ENCODE measurements at places on chromosomes 3 and 15.

- DNase-seq: no peak
Observed at GRCh38 chr3:10340476-10340875, 19.6 kb upstream of the SEC13 start.

GRCh38 chr3:64149886-64150285 is 75.4 kb downstream of the PRICKLE2 start:
- no peak for DNase-seq

- DNase-seq: no peak
Observed at GRCh38 chr15:88375234-88375927, 91.8 kb downstream of the MRPL46 start.

GRCh38 chr15:40104865-40105516 is 3.7 kb downstream of the BMF start:
- peak; percentile 88 for DNase-seq

DNA sequence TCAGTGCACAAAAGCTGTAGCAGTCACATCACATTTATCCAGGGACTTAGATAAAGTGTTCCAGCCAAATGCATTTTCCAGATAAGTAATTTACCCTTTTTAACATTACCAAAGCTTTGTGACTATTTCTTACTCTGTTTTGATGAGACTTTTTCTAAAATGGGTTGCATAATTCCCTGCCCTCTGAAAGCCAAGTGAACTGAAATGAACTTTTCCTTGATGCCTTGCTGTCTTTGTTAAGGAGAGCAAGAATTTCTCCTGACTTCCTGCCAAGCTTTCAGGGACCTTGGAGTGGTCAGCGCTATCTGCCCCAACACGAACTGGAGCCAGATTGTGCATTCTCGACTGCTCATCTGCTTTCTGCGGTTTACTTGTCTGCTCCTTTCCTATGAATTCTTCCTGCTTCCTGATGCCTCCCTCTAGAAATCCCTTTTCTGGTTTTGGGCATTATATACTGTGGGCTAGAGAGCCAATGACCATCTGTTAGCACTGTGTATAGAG is 34.8 kb downstream of the EIF4E3 start:
- DNase-seq: no peak

DNA sequence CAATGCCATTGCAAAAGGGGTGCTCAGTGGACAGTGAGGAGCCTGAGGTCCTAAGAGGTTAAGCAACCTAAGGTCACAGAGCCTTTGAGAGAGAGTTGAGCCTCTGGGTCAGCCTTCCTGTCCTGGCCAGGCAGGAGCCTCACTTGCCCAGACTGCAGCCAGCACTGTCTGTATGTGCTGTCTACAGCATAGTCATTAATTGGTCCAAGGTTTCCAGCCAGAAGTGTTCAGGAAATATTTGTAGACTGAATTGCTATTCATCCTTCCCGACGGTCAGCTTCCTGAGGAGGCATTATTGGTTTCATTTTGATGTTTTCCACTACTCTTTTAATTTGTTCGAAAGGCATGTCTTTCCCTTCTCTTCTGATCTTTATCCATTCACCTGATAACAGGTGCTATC is 8.1 kb downstream of the SEC13 start:
- no peak for DNase-seq

- peak; percentile 12 for DNase-seq
Observed at GRCh38 chr3:187264021-187264420, 27.5 kb downstream of the MASP1 start.

DNA sequence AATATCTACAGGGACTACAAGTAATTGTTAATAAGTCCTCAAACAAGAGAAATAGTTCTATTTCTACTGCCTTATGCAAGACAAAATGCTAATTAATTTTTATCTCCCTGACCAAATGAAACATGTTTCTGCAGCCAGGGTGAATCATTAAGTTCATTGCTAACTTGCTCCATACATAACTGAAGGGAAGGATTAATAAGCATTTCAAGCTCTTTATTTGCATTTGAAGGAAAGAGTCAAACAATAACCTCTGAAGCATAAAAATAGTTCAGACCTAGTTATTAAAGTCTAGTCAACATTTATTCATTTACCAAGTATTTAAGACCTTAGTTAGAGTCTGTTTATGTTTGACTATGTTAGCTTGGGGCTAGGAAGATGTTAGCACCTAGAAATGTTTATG is 120.0 kb downstream of the ATP1B3 start:
- DNase-seq: no peak

GRCh38 chr15:34122771-34123183 is 20.9 kb downstream of the PGBD4 start:
- DNase-seq: no peak

DNA sequence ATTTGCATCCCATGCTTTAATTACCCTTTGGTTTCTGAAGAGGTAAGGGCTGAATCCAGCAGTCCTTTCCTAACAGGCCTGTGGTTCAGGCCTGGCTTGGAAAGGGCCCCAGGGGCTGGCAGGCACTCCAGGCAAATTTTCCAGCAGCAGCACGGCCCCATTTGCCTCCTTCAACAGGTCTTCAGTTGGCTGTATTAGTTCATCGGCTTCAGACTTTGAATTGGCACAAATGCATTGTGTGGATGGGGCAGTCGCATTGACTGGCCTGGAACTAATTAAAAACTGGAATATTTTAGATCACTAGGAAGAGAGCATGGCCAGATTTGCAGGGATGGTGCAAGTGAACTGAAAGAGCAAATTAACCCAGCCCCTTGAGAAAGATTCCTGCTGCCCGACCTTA is 207.8 kb upstream of the MCTP2 start:
- no peak for DNase-seq

- no peak for DNase-seq
Observed at GRCh38 chr3:185555101-185555501, 2.7 kb upstream of the LIPH start.

- no peak for DNase-seq
Observed at GRCh38 chr15:101198031-101198575, 53.7 kb downstream of the CHSY1 start.

GRCh38 chr3:189827108-189827507 is 195.9 kb downstream of the TP63 start:
- DNase-seq: no peak

- no peak for DNase-seq
Observed at GRCh38 chr3:171064461-171064860, 37.9 kb upstream of the SLC2A2 start.

DNA sequence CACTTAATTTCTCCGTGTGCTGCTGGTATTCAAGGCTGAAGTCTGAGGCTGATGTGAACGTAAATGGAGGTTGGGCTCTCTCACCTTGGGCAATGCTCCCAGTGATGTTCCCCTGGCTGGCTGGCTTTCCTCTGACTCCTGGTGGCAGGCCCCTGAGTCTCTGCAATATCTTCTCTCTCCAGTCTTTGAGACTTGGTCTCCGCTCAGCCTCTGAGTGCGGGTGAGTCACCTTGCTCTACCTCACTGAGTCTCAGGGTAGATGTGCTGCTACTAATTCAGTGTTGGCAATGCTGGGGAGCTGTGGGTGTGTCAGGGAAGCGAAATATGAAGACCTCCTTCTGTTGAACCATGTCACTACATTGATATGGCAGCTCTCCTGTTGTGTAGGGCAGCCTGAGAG is 31.3 kb upstream of the TRIM59 start:
- DNase-seq: no peak

DNA sequence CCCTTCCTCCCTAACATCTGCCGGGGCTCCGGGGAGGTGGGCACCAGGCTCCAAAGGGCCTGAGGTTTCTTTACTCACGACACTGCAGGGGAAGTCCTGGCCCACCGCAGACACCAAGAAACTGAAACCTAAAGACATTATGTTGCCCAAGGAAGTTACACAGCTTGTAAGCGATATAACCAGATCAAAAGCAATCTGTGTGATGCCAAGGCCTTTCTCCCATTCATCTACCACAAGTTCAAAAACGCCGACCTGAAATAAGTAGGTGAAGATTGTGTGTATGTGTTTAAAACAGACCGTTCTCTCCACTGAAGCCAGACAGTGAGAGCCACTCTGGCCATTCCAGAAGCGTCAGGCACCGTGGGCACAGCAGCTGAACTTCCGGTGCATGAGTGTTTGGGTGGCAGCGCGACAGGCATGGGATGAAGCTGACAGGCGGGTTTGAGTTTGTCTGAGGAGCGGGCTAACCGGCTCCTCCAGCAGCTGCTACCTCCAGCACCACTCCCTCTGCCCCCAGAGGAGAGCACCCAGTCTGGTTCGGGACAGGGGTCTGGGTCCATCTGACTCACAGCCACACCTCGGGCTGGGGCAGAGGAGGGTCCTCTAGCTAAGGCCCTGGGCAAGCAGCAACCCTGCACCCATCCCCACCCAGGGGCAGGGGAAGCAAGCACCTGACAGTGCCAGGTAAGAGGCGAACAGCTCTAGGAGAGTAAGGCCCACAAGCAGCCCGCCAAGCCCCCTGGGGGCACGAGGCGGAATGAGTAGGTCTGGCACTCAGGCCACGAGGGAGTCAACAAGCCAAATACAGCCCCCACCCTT is 1.3 kb downstream of the TNK2 start:
- peak; percentile 70 for DNase-seq

- peak; percentile 48 for DNase-seq
Observed at GRCh38 chr3:23041918-23042696, 161.0 kb upstream of the UBE2E2 start.

- no peak for DNase-seq
Observed at GRCh38 chr3:134211797-134212196, 38.9 kb downstream of the RYK start.

Data from PC-9 (cell line).